ENCODE measurements at places on chromosomes 5 and 9.
A peak's percentile ranks its signal among the peaks of the same experiment; 100 is the strongest.

DNA sequence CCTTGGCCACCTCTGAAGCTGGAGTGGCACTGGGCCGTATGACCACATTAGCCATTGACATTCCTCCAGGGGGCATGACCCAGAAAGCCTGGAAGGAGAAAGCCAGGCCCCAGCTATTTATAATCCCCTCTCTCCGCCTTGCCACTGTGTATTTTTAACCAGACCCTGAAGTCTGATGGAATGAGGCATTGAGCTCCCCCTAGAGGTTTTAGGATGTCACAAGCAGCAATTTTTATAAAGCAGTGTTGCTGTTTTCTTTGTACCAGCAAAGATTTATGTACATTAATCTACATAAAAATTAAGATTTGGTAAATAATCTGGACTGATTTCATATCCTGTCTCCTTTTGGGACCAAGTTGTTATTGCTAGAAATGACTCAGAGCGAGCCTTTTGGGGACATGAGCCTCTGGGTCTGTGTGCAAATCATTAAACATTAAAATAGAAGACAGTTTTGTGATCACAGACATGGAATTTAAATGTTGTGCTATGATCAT is 127.1 kb downstream of the TRIO start:
- peak; percentile 82 for DNase-seq

- peak; percentile 57 for DNase-seq
Observed at GRCh38 chr9:135468854-135469521, 10.6 kb upstream of the PPP1R26 start.

- DNase-seq, result no peak
Observed at GRCh38 chr5:176785184-176786145, 24.9 kb upstream of the UNC5A start.

GRCh38 chr9:11206925-11207324 is 594.1 kb upstream of the PTPRD start:
- no peak for DNase-seq

DNA sequence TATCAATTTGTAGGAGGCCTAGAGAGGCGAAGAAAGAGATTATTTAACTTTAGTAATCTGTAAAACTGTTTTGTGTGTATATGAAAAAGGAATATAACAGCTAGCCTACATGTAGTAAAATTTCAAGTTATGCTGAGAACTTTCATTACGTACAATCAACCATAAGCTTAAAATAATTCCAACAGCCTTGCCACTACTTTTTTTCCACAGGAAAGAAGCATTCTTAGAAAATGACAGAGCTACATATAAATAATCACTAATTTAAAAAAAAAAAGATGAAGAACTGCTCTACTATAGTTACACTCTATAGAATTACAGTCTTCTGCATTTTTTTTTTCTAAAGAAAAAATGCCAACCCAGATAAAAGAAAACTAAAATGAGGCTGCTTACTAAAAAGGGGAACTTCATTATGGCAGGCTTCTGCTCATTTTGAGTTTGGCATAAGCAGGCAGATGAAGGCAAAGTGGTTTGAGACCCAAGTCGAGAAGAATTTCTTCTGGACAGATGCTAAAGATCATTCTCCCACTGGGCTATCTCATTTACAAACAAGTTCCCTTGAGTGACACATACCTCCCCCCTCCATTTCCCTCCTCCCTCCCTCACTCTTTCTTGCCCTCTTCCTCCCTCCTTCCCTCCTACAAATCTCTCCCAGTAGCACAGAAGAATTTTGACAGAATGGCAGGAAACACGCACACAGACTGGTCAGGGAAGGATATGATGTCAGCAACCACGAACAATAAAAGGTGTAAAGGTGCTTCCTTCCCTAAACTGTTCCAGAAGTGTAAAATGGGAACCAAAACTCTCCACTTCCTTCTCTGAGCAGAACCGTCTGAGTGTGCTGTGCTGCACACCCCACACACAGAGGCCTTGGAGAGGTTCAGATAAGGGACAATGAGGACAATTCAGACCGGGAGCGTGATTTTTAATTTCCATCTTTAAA is 56.1 kb downstream of the MEF2C start:
- DNase-seq, result peak; percentile 77

DNA sequence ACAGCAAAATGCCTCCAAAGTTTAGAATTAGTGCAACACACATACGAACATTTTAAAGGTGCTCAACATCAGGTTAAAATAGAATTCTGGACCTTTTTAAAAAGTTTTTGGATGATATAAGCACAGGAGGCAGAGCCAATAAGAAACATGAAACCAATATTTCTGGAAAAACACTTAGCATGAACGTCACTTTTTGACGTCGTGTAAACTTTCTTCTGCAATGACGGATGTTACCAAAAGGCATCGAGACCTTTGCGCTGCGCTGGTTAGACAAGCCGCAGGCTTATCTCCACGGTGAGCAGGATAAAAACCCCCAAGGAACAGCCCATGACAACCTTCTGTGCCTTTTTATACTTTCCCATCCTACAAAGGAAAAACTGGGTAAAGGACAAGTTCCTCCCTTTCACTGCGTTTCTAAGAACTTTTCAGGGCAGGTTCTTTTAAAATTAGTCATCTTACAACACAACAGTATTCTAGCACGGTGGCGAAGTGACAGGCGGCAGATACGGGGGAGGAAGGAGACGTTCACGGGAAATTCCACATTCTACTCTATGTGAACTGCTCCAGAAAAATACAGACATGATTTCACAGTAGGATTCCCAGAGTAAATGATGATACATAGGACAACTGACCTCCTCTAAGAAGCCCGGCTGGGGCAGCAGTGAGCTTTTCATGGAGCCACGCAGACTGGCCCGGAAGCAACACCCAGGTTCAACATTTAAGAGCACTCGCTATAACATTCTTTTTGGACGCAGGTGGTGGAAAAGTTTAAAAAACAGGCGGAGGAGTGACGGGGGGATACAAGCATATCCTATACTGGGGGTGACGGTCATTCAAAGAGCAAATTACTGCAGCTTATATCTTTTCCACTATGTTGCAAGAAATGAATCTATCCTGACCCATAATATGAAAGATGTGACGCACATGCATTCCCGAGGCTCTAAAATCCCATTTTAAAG is 52.4 kb downstream of the USP20 start:
- DNase-seq, result no peak

DNA sequence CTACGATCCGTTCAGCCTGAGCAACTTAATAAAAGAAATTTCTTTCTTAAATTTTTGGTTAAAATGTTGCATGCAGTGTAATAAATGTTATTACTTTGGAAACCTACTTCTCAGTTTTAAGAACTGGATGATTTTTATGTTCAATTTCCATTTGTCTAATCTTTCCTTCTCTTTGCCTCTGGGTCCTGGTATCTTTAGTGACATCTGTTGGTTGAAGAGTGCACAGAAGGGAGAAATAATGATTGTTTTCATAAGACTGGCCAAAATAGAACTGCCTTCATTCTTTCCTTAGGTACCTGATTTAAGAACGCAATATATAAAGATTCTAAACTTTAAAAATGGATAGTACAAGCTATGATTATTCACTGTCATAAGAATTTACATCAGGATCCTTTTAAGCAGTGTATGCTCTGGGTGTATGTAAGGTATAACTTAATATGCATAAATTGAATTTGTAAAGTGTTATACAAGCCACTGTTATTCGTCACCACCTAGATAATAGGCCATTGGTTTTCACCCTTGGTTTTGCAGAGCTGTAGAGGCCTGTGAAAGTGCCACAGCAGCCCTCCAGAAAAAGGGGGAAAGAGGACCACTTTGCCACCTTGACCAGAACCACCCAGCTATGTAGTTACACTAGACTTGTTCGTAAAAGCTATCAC is 82.8 kb upstream of the TLX3 start:
- DNase-seq, result no peak

GRCh38 chr5:35853631-35854030 is 3.1 kb upstream of the IL7R start:
- no peak for DNase-seq

- DNase-seq, result peak; percentile 27
Observed at GRCh38 chr5:178551059-178551458, 39.1 kb downstream of the COL23A1 start.

GRCh38 chr9:132726576-132727130 is 56.4 kb downstream of the GTF3C4 start:
- no peak for DNase-seq

DNA sequence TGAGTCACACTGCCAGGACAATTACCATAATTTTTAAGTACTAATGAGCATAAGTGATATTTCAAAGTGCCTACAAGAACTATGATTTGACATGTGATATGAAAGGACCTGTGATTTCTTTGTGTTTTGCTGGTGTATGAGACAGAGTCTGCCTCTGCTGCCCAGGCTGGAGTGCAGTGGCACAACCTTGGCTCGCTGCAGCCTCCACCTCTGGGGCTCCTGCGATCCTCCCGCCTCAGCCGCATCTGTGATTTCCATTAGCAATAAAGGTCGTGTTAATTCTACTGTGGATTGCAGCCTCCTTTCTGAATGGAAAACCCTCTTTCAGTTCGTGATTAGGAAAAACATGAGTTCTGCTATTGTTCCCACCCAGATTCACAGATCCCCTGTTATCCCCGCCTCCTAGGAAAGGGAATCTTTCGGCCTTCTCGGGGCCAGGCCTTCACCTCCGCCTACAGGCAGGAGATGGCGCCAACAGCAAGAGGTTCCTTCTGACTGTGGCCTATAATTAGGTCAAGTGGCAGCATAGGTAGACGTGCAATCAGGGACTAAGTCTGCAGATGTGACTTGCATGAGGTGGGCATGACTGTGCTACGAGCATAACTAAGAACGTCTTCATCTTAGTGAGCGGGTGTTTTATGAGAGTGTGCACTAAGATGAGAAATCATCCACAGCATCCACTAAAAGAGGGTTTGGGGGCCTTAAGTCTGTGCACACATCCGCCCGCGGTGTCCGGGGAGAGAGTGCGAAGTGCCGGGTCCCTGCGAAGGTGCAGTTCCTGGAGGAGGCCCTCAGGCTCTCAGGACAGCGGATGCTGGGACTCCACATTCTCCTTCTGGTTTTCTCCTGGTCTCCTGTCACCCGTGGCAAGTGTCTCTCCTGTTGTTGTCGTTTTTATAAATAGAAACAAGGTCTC is 23.1 kb downstream of the TRIM7 start:
- DNase-seq, result peak; percentile 63

GRCh38 chr9:97980918-97981845 is 2.0 kb upstream of the ANP32B start:
- DNase-seq, result peak; percentile 22

GRCh38 chr9:94904806-94905205 is 178.3 kb downstream of the AOPEP start:
- DNase-seq, result no peak

GRCh38 chr5:126594748-126595485 is at the start of gene ALDH7A1:
Gene ALDH7A1, minus strand, starts transcription at chr5:126595219. Its CDS starts 21 bp downstream, at chr5:126595198.
- peak; percentile 98 for DNase-seq

- DNase-seq, result no peak
Observed at GRCh38 chr9:113380869-113381378, 4.1 kb upstream of the HDHD3 start.

DNA sequence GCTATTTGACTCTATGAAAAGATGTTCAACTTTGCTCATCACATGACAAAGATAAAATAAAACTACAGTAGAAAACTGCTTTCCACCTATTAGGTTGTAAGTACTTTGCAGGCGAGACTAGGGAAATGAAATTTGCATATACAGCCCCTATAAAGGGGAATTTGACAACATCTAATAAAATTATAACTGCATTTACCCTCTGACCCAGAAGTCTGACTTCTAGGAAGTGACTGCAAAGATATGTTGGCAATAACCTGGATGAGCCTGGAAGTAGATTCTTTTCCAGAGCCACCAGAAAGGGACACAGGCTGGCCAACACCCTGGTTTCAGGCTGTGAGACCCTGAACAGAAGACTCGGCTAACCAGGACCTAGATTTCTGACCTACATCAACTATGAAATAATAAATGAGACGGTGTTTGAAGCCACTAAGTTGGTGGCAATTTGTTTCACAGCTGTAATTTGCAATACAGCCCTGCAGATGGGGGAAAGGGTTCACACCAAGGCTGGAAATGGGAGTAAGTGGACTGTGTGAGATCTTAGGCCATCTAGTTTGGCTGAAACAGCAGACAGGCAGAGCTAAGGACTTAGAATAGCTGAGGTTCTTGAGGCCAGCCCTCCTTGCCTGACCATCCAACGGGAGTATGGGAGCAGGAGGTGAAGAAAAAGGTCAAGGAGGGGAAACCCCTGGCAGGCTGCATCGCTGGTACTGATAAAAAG is 106.6 kb downstream of the SIL1 start:
- peak; percentile 59 for DNase-seq

DNA sequence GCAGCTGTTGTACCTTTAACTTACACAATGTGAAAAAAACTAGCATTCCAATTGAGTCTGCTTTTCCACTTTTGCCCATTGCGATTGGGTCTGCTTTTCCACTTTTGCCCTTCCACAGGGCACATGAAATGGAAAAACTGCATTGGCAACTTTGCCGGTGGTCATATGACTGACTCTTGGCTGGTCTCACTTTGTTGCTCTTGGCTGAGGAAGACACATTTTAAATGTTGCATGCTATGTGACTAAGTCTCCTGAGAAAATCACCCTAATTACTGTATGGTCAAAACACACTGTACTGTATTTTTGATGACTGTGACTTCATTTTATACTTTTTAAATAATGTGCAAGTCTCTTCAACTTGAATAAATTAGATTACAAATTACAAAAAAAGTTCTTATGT is 1.6 kb upstream of the OXCT1 start:
- DNase-seq, result peak; percentile 43

- no peak for DNase-seq
Observed at GRCh38 chr9:37417252-37417803, 5.2 kb upstream of the GRHPR start.

- no peak for DNase-seq
Observed at GRCh38 chr5:132370971-132371602, 1.6 kb downstream of the SLC22A5 start.

DNA sequence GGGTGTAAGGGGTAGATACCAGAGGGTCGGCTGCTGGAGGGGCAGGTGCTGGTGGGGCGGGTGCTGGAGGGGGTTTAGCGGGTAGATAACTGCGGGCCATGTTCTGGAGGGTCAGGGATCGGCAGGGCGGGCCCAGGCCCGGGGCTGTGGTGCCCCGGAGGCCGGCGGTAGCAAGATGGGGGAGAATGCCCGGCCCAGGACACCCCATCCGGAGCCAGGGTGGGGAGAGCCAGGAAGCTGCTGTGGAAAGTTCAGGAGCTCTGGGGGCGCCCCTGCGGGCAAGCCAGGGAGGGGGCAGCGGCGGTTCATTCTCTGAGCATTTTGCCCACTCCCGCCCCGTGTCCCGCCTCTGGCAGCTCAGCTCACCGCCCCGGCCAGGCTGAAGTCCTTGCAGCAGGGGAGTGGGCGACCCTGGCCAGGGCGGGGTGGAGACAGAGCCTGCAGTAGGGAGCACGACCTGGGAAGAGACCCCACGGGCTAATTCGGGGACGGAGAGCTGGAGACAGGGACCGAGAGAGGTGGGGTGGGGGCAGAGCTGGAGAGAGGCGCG is 538 bp downstream of the PRRT1B start:
- no peak for DNase-seq

DNA sequence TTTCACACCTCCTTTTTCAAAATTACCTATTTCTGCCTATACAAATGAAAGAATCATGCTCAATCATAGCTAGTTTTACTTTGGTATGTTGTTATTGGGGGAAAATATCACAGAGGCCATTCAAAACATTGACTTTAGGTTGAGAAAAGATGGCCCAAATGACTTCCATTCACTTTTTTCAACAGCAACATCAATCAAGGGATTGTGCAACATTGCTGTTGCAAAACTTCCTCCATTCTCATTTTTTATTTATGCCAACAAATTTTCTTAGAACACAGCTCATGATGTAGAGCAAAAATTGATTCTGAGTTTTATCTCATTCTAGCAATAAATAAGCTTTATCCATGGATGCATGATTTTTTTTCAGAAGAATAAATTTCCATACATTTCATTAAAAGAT is 93.6 kb upstream of the RORB start:
- no peak for DNase-seq

GRCh38 chr5:68149189-68149588 is 66.4 kb upstream of the PIK3R1 start:
- DNase-seq, result no peak

GRCh38 chr9:115411516-115411915 is 293.6 kb upstream of the TNC start:
- no peak for DNase-seq

All from umbilical cord (tissue), 2 donors.